GM23338 (cell line): ENCODE measurements at places on chromosomes 4 and X. TPM values are rescaled to one million over a fixed set of nuclear protein-coding genes. Genes with fewer than 3 reads are reported as not detected.

GRCh38 chrX:119817130-119817690 lies 25.8 kb upstream of the RPL39 start:
- no peak overlapping the region for H3K27ac ChIP-seq
- H3K4me1 ChIP-seq, result no peaks in the 10 kb centered on the region
- H3K27me3 ChIP-seq, result no peaks in the 10 kb centered on the region
- no peaks in the 10 kb centered on the region for H3K36me3 ChIP-seq
- DNase-seq, result no peak
- H3K4me3 ChIP-seq, result no peak overlapping the region

GRCh38 chr4:94897023-94897422 lies 139.3 kb downstream of the BMPR1B start:
- H3K27ac ChIP-seq, result no peak overlapping the region
- peaks cover 13% of the 10 kb centered on the region; the same call in 1 of the 2 replicates for H3K4me1 ChIP-seq
- no peaks in the 10 kb centered on the region for H3K27me3 ChIP-seq

GRCh38 chr4:93912146-93912545 lies 83.6 kb downstream of the ATOH1 start:
- no peaks in the 10 kb centered on the region for H3K36me3 ChIP-seq
- no peaks in the 10 kb centered on the region for H3K27me3 ChIP-seq
- H3K4me3 ChIP-seq, result no peak overlapping the region
- DNase-seq, result no peak
- H3K4me1 ChIP-seq, result no peaks in the 10 kb centered on the region

- H3K36me3 ChIP-seq, result no peaks in the 10 kb centered on the region
- no peak overlapping the region for H3K4me3 ChIP-seq
- no peaks in the 10 kb centered on the region for H3K4me1 ChIP-seq
- H3K27me3 ChIP-seq, result no peaks in the 10 kb centered on the region
- no peak for DNase-seq
Measured at GRCh38 chr4:138542191-138542776, 300.1 kb upstream of the SLC7A11 start.

- H3K36me3 ChIP-seq, result no peaks in the 10 kb centered on the region
- H3K4me1 ChIP-seq, result peaks cover 55% of the 10 kb centered on the region
- peak overlapping the region; percentile 20; the same call in 1 of the 2 replicates for H3K4me3 ChIP-seq
- H3K27me3 ChIP-seq, result no peaks in the 10 kb centered on the region
Measured at GRCh38 chr4:139314047-139314800, 11.9 kb upstream of the NDUFC1 start.

DNA sequence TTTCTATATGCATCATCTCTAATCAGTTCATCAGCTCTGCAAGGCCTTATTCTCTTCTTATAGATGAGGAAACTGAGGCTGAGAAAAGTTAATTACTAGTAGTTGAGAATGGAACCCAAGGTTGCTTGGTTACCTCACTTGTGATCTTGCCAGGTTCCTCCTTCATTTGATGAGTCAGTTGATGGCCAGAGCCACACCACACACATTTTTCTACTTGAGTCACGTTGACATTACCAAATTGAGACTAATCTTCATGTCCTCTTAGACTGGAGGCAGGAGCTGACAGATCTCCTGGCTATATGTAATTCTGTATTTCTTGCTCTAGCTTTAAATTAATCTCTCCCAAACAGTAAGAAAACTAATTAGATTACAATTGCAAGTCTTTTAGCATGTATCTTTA lies 428.4 kb downstream of the AFF2 start:
- no peaks in the 10 kb centered on the region for H3K36me3 ChIP-seq
- H3K4me3 ChIP-seq, result no peak overlapping the region
- H3K27ac ChIP-seq, result no peak overlapping the region
- no peak for DNase-seq
- no peaks in the 10 kb centered on the region for H3K4me1 ChIP-seq
- H3K27me3 ChIP-seq, result no peaks in the 10 kb centered on the region

DNA sequence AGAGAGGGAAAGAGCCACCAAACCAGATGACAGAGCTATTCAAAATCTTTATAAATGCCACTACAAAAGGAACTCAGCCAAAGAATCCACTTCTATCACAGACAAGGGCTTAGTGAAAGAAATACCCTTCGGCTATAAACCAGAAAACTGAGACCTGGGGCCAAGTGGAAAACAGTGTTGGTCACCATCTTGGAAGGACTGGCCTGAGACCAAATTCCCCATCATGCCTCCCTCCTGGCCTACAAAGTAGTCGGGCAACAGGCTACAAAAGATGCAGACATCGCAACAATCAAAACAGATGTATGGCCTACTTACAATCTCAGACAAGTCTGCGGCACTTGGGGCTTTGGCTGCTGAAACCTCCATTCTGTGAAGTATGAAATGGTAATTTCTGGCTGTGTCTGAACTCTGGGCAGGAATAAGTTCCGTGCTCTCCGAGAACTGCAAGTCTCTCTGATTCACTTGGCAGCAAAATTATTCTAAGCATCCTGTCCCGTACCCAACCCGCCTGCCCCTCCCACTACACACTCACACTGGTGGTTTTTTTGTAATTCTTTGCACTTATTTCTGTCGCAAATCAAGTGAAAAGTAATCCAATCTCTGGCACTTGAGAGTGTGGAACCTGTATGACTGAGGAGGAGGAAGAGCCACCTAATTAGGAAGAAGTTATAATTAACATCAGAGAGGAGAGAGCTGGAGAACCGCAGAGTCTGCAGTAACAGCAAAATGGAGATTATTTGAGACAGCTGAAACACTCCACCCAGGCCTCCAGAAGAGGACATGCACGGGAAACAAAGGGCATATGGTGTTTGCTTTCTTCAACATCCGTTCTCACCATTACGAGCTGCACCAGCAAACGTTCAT lies 87.8 kb downstream of the SH3KBP1 start:
- no peaks in the 10 kb centered on the region for H3K36me3 ChIP-seq
- DNase-seq, result no peak
- no peak overlapping the region for H3K4me3 ChIP-seq
- no peaks in the 10 kb centered on the region for H3K27me3 ChIP-seq
- H3K27ac ChIP-seq, result no peak overlapping the region

DNA sequence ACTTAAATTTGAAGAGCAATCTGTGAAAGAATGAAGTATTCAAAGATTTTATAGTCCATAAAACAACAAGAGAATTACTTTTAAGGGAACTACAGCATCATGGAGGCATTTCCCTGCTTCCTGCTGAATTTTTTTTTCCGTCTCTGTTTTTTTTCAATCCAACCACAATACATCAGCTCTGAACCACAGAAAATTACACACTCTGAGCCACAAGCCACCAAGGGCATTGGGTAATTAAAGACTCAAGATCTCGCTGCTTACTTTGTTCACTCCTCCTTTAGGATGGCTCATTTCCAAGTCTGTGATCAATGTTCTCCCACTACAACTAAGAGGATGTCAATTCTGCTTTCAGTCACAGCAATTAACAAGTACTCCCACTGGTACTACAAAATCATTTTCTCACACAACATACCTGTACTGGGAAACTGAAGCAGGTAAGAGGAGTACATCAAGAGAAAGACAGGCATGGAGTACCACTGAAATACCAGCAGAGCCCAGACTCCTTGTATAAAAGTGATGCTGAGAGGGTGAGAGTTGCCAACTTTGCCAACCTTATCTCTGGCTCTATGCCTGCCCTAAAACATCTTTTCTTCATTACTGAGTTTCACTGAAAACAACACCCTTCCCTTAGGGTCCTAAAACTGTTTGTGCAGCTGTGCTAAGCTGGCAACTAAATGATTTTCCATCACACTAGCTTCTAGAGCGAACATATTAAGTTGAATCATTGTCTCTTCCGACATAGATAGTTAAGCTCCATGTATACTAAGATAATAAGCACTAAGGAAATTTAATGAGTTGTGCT lies 105.8 kb upstream of the MAGEB18 start:
- DNase-seq, result no peak
- no peak overlapping the region for H3K27ac ChIP-seq
- H3K36me3 ChIP-seq, result no peaks in the 10 kb centered on the region
- H3K4me3 ChIP-seq, result no peak overlapping the region
- H3K4me1 ChIP-seq, result no peaks in the 10 kb centered on the region
- H3K27me3 ChIP-seq, result no peaks in the 10 kb centered on the region

The ABCB7 gene
- total RNA-seq, result 64.2 and 68.7 TPM in 2 replicates

The SPANXA2 gene
- 0.45 TPM in 1 of 2 replicates, not detected in the other for total RNA-seq

The ZIC3 gene
- 72.9 and 84.4 TPM in 2 replicates for total RNA-seq

The C1QTNF7 gene
- total RNA-seq, result not detected in 2 replicates
